ENCODE measurements at places on chromosomes 5 and 9.

- peak; percentile 13 for DNase-seq
These were observed 56.1 kb downstream of the LSM11 start for GRCh38 chr5:157799578-157799977.

DNA sequence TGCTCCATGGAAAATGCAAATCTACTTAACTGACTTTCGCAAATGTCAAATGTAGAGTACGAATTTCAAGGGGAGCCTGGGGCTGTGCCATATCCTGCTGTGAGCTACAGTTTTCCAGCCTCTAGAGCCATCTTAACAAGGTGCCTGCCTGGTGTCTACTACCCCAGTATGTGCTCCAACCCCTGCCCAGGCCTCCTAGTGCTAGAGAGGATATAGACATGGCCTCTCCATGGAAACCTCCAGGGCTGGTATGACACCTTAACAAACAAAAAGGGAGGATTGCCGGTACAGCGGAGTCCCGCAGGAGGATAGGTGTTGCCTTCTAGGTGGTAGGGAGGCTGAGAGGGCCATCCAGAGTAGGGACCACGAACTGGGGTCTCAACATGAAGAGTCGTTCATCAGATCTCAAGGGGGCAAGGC lies 13.6 kb upstream of the IL3 start:
- DNase-seq = no peak

DNA sequence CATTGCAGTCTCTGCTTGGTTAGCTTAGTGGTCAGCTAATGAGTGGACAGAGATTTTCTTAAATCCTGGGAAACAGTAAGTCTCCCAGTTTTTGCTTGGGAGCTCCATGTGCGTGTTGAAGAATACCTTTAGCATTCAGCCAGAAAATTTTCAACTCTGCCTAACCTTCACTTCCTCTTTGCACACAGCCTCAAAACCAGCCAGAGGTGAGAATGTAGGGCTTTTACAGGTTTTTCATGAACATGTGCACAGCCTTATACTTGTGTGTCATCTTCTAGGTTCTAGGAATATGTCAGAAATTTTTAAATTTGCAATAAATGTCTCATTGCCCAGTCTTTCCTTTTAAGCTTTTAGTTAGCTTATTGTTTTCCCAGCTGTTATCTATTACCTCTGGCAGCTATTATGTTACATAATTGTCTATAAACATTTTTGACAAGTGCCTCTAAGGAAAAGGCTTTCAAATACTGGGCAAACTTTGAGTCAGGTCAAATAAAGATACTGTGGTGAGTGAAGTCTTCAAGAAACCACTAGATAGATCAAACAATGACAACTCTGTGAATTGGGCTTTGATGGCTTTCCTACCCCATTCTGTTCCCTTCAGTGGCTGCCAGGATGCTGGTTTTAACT lies 12.7 kb downstream of the ADGRV1 start:
- DNase-seq = no peak

GRCh38 chr5:171421331-171422262 lies 2.1 kb downstream of the FGF18 start:
- DNase-seq = no peak

DNA sequence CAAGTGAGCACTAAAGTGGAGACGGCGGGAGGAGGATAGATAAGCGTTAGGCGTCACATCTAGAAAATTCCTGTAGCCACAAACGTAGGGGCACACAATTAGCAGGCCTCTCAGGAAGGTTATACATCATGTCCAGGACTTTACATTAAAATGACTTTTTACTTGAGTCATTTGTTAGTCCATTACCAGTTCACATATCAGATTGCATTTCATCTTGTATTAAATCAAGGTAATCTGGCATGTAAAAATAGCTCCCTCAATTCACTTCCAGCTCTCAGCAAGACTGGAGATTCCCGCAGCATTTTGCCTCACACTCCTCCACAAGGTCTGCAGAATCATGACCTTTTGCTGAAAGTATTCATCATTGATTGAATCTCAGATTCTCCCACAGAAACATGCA lies 118.8 kb downstream of the PRDM6 start:
- DNase-seq = no peak

- no peak for DNase-seq
These were observed 57.1 kb downstream of the GALNT12 start for GRCh38 chr9:98864281-98865174.

DNA sequence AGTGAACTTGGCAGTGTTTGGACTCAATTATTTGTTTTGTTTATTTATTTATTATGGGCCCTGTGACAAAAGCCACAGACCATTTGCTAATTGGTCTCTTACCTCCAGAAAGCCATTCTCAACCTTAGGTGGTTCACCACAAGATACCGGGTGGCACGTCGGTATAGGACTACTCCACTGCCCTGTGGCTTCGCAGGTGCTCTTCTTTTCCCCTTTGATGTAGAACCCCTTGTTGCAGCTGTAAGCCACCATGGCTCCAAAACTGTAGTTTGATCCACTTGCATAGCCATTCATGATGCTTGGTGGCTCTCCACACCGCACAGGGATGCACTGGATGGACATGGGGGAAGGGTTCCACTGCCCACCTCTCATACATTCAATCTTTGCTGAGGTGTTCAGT lies 73.3 kb upstream of the TXNDC8 start:
- DNase-seq = no peak

- no peak for DNase-seq
These were observed 57.1 kb upstream of the RNU6ATAC start for GRCh38 chr9:134221273-134222017.

DNA sequence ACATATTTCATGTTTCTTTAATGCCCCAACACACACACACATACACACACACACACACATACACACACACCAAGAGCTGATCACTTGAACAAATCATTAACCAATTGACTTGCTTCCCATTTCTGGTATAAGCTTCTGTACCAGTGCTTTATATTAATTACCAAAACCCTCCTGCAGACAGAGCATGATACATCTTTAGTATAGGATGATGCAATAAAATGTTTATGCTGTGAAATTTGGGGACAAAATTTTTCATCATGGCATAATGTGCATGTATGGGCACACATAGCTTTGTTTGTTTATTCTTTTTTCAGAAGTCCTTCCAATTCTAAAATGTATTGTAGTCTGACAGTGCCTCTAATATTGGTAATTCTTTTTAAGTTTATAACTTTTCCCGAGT lies 34.5 kb downstream of the SLC1A3 start:
- no peak for DNase-seq

GRCh38 chr5:114070093-114070722 lies 291.7 kb upstream of the KCNN2 start:
- no peak for DNase-seq

DNA sequence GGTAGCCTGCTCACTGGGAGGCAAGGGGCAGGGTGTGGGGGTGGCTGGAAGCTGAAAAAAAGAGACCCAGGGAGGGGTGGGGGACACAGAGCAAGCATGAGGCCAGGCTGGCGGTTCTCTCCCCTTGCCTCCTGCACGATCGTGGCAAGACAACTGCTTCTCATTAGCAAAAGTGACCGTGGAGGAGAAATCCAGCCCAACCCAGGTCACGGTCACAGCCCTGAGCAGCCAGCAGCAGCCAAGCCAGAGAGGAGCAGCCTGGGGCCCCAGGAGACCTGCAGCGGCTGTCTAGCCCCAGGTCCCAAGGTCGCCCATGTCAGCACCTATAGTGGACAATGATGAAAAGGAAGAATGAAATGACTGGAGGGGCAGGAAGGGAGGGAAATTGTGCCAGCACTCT lies 89.1 kb downstream of the NRG2 start:
- no peak for DNase-seq

DNA sequence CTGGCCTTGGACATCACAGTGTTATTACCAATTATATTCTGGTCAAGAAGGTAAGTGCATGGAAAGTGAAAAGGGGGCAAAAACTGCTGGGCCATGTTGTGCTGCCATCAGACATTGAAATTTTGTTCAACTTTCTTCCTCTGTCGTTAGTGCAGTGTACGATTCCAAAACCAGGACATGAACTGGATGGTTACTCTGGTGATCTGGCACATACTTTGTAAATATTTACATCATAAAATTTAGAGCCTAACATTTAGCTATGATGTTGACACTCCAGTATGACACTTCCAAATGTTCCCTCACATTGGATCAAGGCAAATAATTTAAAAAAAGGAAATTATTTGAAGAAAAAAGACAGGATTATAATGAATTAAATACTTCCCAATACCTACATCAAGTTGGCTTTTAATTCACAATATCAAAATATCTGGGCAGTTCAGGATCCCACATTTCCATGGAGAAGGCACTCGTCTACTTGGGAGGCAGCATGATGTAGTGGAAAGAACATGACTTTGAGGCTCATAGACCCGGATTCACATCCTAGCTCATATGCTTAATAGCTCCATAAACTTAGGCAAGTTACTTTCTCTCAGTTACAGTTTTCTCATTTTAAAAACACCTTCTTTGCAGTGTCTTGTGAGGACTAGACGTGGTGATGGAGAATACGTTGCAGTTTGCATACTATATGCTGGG lies 342.5 kb upstream of the MPDZ start:
- no peak for DNase-seq

DNA sequence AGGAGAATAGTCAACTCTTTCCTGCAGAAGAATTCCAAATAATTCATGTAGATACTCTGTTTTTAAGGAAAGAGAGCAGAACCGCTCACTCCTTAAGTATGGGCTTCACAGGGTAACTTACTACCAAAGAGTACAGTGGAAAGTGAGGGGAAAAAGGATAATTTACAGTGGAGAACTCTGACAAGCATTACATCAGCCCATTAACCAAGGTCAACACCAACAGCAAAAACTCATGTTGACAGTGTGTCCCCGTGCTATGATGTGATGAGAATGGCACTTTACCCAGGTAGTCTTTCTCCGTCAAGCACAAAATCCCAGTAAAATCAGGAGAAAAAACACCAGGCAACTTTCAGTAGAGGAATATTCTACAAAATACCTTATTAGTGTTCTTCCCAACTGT lies 104.3 kb downstream of the ADCY2 start:
- no peak for DNase-seq

- DNase-seq = no peak
These were observed 7.4 kb downstream of the CEMIP2 start for GRCh38 chr9:71760901-71761300.

GRCh38 chr5:112390327-112390726 lies 28.8 kb downstream of the EPB41L4A start:
- no peak for DNase-seq

DNA sequence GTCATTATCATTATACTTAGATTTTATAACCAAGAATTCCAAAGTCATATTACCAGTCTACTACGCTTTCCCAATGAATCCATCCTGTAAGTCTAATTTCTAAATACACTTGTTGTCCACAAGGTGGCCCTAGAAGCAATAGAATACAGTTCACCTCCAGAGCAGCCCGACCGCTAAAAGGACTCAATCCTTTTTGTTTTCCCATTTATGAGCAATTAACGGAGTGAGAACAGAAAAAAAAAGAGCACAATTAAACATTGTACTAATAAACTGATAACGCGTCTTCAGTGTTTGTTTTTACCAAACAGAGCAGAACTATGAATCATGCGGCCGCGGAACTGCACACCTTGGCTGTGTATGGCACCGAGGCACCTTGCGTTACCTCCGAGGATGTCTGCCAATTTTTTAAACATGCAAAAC lies 160.7 kb upstream of the DAPK1 start:
- peak; percentile 72 for DNase-seq

DNA sequence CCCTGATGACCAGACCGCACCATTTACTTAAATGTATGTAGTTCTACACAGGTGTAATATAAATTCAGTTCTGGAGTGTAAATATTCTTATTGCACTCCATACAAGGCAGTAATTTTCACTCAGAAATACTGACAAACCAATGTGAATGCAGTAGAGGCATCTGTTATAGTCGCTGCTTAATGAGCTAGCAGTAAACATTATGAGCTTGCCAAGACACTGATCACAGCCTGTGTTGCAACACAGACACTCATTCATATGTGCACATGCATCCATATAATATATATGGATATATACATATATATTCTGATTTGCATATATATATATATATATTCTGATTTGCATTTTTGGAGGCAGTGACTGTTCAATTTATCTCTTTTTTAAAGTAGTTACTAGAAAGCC lies 435.1 kb upstream of the ST8SIA4 start:
- DNase-seq = no peak

DNA sequence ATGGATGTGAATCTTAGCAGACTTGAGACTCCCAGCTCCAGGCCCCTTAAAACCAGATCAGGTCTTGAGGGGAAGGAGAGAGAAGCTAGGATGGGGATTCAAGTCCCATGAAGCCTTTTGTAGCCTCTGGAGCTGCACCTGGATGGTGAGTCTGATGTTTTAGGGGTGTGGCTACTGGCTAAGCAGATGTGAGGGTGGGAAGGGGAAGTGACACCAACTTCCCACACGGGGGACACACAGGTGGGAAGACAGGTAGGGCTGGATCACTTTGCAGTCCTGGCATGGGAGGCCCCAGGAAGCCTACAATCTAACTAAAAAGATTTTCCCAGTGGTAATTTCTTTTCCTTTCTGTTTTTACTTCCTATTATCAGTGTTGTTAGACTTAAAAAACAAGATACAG lies 38.7 kb upstream of the UBAP2 start:
- no peak for DNase-seq
